ENCODE measurements at places on chromosomes 12 and 14.

DNA sequence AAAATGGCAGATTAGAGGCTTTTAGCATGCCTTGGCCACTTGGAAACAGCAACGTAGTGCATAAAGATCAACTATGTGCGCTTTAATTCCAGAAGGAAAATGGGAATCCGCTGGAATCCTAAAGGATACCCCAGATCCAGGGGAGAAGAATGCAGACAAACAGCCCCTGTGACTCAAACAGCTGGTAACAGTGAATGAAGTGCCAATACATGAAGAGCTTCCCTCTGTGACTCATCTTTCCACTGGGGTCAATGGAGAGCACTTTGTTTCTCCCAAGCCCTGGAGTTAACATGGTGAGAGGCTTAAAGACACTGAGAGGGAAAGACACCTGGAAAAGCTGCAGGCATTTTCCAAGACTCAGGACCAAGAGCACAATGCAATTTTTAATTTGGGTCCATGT lies 263.1 kb downstream of the CEP128 start:
- no peak for DNase-seq

DNA sequence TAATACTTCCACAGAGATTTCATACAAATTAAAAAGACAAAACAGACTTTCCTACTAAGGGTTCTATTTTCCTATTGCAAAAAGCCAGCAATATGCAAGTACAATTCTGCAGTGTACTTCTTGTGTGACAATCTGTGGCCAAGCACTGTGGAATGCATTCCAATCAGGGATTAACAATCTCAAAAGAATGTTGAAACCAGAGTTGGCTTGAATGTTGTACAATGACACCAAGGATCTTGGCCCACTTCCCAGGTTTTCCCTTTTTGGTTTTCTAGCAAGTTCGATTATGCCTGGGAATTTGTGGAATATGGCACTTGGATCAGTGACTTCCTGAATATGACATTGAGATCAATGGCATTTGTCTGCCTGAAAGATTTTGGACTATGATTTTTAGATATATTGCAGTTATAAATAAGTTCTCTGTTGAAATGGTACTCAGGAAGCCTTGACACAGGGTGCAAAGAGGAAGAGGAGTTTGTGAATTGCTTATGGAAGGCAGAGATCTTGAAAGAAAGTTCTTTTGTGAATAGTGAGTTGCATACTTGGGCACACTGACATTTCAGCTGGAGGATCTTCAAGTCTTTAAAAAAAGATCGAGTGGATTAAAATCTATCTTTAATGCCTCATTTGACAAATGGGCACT lies 81.4 kb upstream of the FERMT2 start:
- DNase-seq: no peak

GRCh38 chr12:112963227-112963861 lies 15.0 kb upstream of the OAS2 start:
- no peak for DNase-seq

DNA sequence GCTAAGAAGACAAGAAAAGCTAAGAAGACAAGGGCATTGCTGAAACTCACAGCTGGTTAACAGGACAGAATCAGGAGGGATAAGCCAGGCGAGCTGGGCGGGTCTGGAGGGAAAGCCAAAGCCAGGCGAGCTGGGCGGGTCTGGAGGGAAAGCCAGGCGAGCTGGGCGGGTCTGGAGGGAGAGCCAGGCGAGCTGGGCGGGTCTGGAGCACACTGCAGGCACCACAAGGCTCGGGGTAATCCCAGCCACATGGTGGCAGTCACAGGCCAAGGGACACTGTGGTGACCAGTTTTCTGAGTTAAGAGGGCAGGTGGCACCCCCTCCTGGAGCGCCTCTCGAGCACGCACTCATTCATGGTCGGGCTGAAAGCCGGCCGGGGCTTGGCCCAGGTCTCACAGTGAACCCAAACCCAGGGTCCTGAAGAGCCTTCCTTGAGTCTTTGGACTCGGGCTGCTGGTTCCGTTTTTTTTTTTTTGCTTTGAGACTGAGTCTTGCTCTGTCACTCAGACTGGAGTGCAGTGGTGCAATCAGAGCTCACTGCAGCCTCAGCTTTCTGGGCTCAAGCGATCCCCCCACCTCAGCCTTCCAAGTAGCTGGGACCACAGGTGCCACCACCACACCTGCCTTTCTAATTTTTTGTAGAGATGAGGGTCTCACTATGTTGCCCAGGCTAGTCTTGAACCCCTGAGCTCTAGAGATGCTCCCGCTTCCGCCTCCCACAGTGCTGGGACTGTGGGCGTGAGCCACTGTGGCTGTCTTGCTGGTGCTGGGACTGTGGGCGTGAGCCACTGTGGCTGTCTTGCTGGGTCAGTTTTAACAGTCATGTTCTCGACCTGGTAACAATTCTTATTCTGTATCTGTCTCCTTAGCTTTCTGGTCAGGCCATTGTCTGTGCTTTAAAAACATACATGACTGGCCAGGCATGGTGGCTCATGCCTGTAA lies 40.2 kb downstream of the HSP90AA1 start:
- no peak for DNase-seq

DNA sequence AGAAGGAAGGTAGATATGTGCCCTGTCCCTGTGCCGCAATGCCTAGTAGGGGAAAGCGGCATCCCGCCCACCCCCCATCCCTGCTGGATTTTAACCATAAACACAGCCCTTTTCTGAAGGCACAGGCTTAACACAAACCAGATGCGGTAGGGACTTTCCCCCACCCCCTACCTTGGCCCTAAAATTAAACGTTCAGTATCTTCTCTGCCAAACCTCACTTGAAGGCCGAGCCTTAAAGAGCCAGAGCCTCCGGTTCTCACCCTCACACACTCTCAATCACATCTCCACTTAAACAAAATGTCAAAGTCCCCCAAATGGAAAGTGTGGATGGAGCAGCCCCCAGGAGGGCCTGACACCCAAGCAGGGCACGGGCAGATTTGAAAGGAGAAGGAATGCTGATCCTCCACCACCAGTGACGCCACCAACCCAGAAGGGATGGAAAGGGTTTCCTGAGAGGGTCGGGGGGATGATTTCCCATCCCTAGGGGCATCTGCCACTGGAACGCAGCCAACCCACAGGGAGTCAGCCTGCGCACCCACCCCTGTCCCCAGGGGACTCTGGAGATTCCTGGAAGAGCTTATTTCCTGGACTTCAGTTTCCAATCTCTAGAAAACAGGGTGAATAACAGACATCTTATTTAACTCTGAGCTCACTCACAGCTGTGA lies 26.4 kb downstream of the ACTN1 start:
- DNase-seq: no peak

DNA sequence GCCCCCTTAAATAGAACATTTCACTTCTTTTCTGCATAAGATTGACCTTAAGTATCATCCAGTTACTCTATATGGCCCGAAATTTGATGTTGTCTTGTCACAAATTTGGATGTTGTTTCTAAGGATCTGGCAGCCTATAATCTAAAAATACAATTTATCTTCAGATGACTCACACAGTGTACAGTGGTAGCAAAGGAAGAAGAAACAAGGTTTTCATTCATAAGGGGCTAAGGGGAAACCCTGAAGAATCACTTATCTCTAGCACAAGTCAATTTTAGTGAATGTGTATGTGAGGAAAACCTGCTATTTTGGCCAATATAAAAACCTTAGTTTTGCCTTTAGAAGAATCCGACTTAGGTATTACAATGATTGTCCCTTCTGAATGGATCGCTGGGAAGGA lies 606.3 kb upstream of the LRFN5 start:
- no peak for DNase-seq

- DNase-seq: no peak
These were observed 112.7 kb downstream of the METTL25 start for GRCh38 chr12:82470906-82471512.

- no peak for DNase-seq
These were observed 211.6 kb upstream of the SFSWAP start for GRCh38 chr12:131499160-131499863.

DNA sequence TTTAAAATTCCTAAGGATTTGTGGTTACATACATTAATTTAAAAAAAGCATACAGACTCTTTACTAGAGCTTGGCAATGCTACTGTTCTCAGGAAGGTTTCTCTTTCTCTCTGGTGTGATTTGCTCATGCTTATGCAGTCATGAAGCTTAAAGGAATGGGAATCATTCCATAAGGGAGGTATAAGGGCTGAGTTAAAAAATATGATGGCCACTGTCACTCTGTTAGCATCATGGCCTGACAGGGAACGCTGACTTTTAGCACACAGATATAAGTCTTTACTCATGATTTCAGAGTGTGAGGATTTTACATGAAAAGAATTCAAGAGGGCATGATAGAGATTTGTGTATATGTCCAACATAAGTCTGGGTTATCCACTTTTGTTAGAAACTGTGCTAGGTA lies 3.8 kb downstream of the MYF5 start:
- no peak for DNase-seq

- DNase-seq: no peak
These were observed 63.2 kb upstream of the PNMA1 start for GRCh38 chr14:73777420-73777819.

GRCh38 chr14:63659726-63660125 lies 18.1 kb upstream of the WDR89 start:
- DNase-seq: no peak

- DNase-seq: no peak
These were observed 176.3 kb upstream of the PARP11 start for GRCh38 chr12:4049298-4050080.

GRCh38 chr12:113700943-113701342 lies 229.3 kb upstream of the LHX5 start:
- DNase-seq: no peak

DNA sequence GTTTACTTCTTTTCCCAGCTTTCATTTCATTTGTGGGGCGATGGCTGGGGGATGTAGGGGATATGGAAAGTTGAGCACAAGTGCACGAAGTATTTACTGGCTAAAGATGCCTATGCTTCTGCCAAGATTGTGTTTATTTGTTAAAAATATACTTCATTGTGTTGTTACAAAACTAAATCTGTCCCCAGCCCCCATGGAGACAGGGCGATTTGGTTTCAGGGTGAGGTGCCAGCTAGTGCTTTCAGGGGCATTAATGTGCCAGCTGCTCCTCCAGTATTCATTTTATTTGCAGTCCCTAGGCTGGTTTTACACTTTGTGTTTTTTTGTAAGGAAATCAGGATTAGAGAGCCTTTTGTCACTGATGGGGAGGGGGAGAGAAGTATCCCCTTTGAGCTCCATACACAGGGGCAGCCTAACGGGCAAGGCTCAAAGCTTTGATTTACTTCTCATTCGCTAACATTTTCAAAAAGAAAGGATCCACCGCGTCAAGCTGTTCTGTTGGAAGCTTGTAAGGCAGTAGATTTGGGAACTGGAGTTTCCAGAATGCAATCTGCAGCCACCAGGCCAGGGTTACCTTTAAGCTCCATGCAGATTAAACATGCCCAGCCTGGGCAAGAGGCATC lies 198.7 kb upstream of the PLEKHG7 start:
- no peak for DNase-seq

- DNase-seq: no peak
These were observed 143.1 kb downstream of the BICD1 start for GRCh38 chr12:32249777-32250176.

- no peak for DNase-seq
These were observed 9.7 kb upstream of the UBC start for GRCh38 chr12:124923905-124924734.

DNA sequence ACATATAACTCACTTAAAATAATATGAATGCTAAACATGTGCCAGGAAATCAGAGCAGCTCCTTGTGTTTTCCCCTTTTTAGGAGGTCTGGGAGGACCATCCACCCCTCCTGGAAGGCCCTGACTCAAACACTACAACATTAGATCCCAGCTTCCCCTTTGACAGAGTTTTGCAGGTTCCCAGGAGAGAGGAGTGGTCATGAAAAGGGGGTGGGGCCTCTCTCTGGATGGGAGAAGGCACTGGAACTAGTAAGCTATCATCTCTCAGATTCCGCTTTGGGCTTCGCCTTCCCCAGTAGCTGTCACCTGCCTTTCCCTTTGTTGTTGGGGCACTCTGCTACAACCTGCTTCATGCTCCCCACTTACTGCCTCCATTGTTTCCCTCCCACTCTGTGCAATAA lies 149.2 kb downstream of the ZFP36L1 start:
- no peak for DNase-seq

DNA sequence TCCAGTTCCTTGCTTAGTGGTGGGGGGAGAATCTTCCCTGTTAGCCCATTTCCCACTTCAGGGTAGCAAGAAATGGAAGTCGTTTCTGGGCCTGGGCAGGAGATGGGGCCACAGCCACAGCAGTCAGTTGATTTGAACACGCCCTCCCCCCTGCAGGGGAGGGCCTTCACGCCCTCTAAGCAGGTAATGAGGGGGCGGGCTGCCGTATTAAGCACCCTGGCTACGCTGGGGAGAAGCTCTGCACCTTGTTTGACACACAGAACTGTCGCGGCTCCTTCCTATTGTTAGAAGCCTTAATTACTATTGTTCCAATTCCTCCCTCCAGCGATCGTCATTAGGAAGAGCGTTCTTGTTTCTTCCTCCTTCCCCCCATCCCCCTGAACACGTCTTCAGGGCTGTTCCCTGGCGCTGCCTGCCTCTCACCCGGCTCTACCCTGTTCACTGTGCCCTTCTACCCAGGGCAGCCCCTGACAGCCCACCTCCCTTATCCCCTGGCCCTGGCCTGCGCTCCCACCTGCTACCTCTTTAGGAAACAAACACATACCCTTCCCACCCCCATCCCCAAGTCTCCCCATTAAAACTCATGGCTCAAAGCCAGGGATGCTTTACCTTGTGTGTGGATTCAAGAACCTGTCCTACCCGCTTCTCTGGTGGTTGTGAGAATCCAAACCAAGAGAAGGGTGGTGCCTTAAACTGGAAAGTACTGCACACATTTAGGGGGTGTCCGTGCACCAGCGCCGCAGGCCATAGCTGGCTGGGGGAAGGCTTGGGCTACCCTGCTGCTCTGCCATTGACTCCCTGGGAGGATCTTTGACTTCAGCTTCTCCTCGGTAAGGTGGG lies 137.6 kb downstream of the TSPAN9 start:
- DNase-seq: no peak

- DNase-seq: no peak
These were observed 12.6 kb upstream of the DENND5B start for GRCh38 chr12:31603546-31604009.

DNA sequence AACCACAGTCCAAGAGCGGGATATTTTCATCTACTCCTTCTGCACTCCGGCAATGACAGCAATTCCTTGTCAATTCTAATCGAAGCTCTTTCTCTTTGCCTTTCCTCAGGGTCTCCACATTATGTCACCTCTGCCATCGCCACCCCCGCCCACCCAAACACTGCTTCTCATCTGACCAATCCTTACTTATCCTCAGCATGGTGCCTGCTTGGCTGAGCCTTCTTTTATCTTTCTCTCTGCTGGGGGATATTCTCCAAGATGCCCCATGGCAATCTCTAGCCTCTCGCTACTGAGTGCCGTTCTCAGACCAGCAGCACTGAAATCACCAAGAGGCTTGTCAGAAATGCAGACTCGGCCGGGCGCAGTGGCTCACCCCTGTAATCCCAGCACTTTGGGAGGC lies 100.6 kb downstream of the PTPRB start:
- DNase-seq: no peak

DNA sequence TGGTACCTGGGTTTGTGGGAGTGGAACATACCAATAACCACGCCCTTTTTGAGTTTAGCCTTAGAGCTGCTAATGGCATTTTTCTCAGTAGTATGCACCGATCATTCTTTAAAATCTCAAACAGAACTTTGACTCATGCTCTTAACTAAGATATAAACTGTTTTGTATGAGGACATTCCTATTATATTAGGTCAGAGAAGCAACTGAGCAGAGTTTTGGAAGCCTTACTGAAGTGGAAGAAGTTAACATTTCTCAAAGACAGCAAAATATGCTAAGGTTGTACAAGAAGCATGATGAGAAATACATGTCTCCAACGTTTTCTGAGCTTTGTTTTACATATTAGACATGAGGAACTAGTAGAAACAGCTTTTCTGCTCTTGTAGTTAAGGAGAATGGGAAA lies 819.2 kb downstream of the FSCB start:
- DNase-seq: no peak
